Cerebellum (tissue), 4 donors: ENCODE measurements at places on chromosomes 3 and 15. TPM values are rescaled to one million over a fixed set of nuclear protein-coding genes. Genes with fewer than 3 reads are reported as not detected.

ANKRD34C gene
- 2.4 TPM for total RNA-seq

MUSTN1 gene
- 0.82 TPM for total RNA-seq

LRRC2 gene
- total RNA-seq: 0.64 TPM

PPP1R2 gene
- total RNA-seq: 74.8 TPM

SAXO2 gene
- total RNA-seq: 13.8 TPM

EPHA6 gene
- total RNA-seq: 51.0 TPM

OR5K2 gene
- total RNA-seq: not detected

CELSR3 gene
- total RNA-seq: 37.4 TPM

KLF15 gene
- 5.3 TPM for total RNA-seq

SOX14 gene
- total RNA-seq: 0.73 TPM

AGBL1 gene
- total RNA-seq: 0.91 TPM

EFCC1 gene
- total RNA-seq: 1.6 TPM

GPR160 gene
- 3.9 TPM for total RNA-seq

TMCO5A gene
- not detected for total RNA-seq

CEP70 gene
- 56.3 TPM for total RNA-seq

HTR3E gene
- not detected for total RNA-seq

DAZL gene
- total RNA-seq: 0.09 TPM

IMP3 gene
- total RNA-seq: 26.3 TPM

ZDHHC23 gene
- 10.0 TPM for total RNA-seq

CIDEC gene
- total RNA-seq: not detected

KNG1 gene
- not detected for total RNA-seq

NTRK3 gene
- 91.4 TPM for total RNA-seq

BSN gene
- 13.7 TPM for total RNA-seq

CACNA2D3 gene
- 5.4 TPM for total RNA-seq

MAP6D1 gene
- 5.3 TPM for total RNA-seq

NANOGP8 gene
- total RNA-seq: 0.91 TPM

PRSS50 gene
- total RNA-seq: 0.45 TPM

GOLGA8R gene
- 3.5 TPM for total RNA-seq

ANKRD63 gene
- total RNA-seq: 0.27 TPM

ATP8B4 gene
- 15.3 TPM for total RNA-seq

TGM4 gene
- total RNA-seq: not detected

TRAT1 gene
- total RNA-seq: not detected
